ENCODE measurements at places on chromosomes 1 and 21. TPM values are rescaled to one million over a fixed set of nuclear protein-coding genes. Genes with fewer than 3 reads are reported as not detected.
A peak's percentile ranks its signal among the peaks of the same experiment; 100 is the strongest.

The OR10Z1 gene
- not detected for total RNA-seq

The MPZ gene
- total RNA-seq = 0.89 TPM

The RSPO1 gene
- total RNA-seq = not detected

The PDPN gene
- 4.1 TPM for total RNA-seq

GRCh38 chr1:186183970-186184628 is 191.0 kb downstream of the TPR start:
- peak; percentile 33 for DNase-seq

- DNase-seq = no peak
Observed at GRCh38 chr1:162385280-162385623, 3.7 kb downstream of the C1orf226 start.

- no peak for DNase-seq
Observed at GRCh38 chr1:185406006-185406690, 89.1 kb upstream of the IVNS1ABP start.

DNA sequence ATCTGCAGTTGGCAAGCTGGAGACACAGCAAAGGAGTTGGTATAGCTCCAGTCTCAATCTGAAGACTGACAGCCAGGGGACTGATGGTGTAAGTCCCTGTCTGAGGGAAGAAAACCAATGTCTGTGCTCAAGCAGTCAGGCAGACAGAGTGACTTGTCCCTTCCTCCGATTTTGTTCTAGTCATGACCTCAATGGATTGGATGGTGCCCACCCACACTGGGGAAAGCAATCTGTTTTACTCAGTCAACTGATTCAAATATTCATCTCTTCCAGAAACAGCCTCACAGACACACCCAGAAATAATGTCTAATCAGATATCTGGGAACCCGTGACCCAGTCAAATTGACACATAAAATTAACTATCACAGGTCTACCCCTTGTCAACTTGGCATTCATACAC is 11.9 kb upstream of the MRPL39 start:
- no peak for DNase-seq

- DNase-seq = no peak
Observed at GRCh38 chr1:52558941-52559340, 6.0 kb upstream of the TUT4 start.

DNA sequence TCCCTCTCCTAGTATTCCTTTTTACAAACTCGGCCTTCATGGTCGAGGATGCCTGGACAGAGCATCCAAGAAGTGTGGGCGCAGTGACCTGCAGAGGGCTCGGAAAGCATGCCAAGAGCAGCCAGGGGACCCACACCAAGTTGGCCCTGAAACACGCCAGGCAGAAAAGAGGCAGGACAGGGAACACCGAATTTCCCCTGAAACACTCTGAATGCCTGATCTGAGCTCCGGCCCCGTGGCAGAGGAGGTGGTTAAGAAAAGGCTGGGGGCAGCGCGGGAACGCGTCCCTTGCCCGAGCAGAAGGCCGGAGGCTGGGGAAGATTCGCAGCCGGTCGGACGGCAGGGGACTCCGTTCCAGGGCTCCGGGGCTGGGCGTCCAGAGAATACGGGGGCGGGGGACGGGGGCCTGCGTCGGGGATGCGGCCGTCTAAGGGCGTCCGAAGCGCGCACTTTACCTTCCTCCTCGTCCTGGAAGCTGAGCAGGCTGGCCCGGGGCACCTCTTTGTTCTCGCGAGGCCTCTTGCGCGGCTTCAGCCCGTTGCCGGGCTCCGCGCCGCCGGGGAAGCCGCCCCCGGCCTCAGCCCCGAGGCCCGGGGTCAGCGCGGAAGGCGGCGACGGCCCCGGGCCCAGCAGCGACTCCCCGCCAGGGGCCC is 558 bp downstream of the PAXBP1 start:
- DNase-seq = peak; percentile 72

DNA sequence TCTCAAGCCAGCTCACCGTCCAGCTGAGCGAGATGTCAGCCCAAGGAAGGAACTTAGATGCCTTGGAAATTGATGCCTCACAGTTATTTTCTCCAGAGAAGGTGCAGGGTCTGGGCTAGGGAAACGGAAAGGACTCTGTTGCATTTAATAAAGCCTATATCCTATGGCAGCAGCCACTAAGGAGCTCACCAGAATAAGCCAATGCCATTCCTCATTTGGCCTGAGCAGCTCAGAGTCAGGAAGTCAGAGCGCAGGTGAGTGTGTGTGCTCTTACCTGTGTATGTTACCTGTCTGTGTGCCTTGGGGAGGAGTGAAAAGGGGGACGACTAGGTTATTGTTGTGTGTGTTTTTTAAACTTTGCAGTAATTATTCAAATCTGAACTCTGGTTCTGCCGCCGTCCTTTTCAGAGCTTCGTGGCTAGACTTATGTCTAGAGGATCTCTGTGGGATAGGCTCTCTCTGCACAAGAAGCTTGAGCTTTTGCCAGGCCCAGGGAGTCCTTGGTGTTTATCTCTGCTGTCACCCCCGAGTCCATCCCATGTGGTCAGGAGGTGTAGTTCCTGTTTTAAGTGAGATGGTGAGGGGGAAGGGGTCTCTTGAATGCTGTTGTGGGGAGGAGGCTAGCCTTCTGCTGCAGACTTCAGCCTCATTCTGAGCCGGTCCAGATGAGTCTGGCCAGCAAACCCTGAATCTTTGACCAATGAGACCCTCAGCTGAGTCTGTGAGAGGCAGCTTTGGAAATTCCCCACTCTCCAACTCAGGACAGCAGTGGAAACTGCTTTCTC is 2.4 kb downstream of the TMCC2 start:
- no peak for DNase-seq

DNA sequence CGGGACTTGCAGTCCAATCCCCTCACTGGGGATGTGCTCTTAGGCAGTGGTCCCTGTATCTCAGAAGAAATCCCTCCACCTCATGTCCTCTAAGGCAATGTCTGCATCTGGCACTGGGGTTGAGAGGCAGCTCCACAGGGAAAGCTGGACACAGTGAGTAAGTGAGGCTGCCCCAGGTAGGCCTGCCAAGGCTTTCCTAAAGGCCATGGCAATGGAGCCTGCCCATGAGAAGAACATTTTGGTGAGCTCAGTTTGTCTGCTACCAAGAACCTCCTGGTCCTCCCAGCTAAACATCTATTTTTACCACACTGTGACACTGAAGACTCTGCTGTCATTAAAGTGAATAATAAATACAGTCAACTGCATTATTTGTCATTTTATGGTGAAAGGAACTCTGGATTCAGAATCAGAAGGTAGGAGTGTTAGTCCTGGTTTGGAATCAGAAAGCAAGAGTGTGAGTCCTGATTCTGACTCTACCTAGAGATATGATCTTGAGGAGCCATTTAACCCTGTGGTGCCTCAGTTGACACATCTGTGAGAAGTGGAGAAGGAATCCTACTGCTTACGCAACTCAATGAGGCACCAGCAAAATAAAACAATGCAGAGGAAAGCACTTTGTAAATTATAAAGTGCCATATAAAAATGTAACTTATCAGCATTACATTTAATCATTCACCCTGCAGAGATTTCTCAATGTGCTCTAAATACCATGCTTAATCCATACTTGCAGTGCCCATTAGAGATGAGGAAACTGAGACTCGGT is 41.0 kb downstream of the TBX15 start:
- DNase-seq = peak; percentile 23

- no peak for DNase-seq
Observed at GRCh38 chr1:168235548-168235885, 9.7 kb downstream of the SFT2D2 start.

GRCh38 chr1:3688356-3689137 is 36.2 kb downstream of the TP73 start:
- DNase-seq = no peak

DNA sequence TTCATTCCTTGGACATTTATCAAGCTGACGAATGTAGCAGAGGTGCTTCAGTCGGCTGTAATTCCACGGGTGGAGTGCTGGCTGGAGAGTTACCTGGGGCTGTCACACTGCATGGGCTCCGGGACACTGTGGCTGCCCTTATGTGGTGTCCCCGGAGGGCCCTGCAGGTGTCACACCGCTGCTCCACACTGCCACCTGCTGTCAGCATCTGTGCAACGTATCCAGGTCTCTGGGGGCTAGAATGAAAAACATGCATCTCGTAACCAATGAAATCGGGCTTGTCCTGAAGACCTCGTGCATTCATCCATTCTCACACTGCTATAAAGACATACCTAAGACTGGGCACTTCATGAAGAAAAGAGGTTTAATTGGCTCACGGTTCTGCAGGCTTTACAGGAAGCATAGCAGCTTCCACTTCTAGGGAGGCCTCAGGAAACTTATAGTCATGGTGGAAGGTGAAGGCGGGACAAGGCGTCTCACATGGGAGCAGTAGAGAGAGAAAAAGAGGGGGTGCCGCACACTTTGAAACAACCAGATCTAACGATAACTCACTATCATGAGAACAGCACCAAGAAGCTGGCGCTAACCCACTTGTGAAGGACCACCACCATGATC is 46.7 kb upstream of the PCBP3 start:
- DNase-seq = peak; percentile 55

DNA sequence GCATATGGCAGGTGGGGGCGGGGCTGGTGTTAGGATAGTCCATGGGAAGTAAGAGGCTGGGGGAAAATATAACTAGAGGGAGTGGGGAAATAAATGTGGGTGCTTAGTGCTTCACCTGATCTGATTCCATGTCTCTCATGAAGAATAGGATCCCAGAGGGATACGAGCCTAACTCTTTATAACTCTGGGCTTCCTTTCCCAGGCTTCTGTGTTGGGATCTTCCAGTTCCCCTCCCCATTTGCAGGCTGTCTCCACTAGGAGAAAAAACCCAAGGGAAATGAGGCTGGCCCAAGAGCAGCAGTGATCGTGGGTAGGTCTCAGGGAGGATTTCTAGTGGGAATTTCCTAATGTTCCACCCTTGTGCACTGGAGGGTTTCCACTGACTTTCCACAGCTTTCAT is 1.6 kb downstream of the KCNJ9 start:
- DNase-seq = no peak

- DNase-seq = peak; percentile 80
Observed at GRCh38 chr1:223423641-223424233, 30.5 kb downstream of the CCDC185 start.

DNA sequence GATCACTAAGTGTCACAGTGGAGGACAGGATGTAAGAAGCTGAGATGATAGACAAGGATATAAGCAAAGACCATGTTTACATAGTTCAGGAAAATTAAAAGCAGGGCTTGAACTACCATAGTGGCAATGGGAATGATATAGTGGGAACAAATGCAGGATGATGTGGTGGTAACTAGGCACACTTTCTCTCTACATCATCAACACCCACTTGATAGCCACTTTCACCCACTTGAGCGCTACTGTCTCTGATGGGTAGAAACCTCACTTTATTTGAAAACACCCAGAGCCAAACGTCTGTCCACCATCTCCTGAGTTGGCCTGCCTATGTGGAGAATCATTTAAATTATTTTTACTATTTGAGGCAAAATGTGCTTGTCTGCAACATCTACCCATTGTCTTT is 305.0 kb upstream of the ST6GALNAC5 start:
- DNase-seq = no peak

DNA sequence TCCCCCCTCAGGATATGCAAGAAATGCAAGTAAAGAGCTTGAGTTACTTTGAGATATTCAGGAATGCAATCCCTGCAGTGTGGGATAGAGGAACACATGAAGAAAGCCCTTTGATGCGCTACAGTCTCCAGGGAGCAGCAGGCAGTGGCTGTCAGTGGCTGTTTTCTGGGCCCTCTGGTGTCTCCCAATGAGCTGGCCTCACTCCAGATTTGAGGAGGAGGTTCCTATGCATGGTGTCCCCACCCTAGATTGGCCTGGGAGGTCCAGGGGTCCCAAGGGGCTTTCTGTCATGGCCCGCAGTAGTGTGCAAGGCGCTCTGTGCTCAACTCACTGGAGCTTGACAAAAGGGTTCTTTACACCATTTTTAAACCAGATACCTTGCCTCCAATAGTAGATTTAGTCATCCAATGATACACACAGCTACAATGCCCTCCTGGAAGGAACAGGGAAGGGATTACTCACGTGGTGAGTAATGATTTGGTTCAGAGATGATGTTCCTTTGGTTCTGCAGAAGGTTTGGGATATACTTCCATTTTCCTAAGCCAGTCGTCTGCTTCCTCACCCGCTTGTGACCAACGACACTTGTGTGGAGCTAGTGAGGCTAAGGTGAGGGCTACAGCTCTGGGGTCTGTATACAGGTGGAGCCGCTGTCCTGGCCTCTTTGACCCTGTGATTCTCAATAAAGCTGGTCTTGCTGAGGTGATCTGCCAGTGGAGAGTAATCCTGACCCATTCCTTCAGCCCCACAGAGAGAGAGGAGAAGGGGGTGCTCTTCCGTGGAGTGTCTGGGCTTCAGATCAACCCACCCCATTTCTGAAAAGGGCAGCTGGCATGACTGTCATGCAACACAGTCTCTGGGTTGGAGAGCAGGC is 6.6 kb downstream of the BATF3 start:
- DNase-seq = peak; percentile 83

GRCh38 chr1:51575406-51576084 is 41.3 kb upstream of the OSBPL9 start:
- DNase-seq = peak; percentile 65

- peak; percentile 99 for DNase-seq
Observed at GRCh38 chr21:41678016-41678923, 88.6 kb downstream of the RIPK4 start.

DNA sequence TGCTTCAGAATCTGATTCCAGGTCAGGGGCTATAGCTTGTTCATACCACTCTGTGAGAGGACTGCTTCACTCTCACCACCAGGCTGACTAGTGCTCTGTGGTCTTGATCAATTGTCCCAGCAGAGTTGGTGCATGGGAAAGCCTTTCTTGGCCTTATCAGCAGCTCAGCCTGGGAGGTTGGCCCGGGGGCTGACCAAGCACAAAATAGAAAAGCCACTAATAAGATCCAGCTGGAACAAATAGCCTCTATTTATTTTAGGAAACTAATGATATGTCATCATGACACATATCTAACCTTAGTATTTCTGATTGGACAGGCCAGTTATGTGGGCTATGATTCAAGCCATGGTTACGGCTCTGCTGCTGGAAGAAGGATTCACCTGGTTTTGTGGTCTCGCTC is 134.2 kb downstream of the GDAP2 start:
- peak; percentile 97 for DNase-seq

- DNase-seq = no peak
Observed at GRCh38 chr1:116814926-116815723, 60.9 kb downstream of the CD2 start.

GRCh38 chr1:1461721-1462317 is 9.7 kb upstream of the ATAD3B start:
- DNase-seq = no peak

DNA sequence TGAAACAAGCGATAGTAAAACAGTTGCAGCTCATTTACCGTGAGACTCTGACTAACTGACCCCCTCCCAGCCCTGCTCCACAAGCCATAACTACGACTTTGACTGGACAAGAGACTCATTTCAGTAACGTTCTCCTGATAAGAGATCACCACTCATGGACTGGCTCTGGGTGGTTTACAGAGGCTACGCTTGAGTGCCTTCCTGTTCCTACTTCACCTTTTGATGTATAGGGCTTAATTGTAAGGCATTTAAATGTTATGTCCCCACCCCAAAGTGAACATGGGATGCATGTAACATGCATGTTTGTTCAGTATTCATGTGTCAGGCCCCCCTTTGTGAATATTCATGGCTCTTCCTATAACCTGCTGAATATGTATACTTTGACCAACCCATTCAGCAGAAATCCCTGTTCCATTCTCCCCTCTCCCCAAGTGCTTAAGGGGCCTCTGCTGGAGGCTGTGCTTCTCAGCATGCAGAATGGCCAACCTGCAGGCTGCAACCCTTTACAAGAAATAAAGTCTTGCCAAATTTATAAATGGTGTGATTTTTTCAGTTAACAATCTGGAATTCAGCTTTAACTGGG is 50.7 kb upstream of the SPOCD1 start:
- DNase-seq = no peak

Measured in M059J (cell line).